ENCODE measurements at places on chromosomes 6 and 20.

DNA sequence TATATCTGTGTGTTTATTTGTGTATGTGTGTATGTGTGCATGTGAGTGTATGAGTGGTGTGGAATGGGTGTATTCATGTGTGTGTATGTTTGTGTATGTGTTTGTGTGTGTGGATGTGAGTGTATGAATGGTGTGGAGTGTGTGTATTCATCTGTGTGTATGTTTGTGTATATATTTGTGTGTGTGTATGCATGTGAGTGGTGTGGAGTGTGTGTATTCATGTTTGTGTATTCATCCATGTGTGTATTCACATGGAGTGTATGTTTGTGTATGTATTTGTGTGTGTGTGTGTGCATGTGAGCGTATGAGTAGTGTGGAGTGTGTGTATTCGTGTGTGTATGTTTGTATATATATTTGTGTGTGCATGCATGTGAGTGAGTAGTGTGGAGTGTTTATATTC lies 66.6 kb downstream of the PPP1R14C start:
- DNase-seq, result no peak

DNA sequence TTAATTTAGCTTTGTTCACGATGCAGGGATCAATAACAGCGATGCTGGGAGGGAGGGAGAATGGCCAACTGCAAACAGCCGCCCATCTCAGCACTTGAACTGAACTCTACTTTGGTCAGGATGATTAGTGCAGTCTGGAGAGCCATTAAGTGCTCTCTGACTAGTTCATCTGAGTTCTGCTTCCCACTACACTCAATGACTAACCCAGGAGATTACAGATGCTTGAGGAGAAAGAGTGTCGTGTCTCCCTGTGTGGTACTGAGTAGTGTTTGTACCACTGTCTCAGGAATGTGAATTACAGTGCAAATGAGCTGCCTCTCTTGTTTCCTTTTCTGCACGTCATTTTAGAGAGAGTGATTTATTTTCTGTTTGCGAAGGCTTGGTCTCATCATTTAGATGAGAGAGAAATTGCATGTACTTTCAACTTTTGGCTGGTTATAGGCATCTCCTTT lies 23.5 kb downstream of the CARMIL1 start:
- DNase-seq, result no peak

DNA sequence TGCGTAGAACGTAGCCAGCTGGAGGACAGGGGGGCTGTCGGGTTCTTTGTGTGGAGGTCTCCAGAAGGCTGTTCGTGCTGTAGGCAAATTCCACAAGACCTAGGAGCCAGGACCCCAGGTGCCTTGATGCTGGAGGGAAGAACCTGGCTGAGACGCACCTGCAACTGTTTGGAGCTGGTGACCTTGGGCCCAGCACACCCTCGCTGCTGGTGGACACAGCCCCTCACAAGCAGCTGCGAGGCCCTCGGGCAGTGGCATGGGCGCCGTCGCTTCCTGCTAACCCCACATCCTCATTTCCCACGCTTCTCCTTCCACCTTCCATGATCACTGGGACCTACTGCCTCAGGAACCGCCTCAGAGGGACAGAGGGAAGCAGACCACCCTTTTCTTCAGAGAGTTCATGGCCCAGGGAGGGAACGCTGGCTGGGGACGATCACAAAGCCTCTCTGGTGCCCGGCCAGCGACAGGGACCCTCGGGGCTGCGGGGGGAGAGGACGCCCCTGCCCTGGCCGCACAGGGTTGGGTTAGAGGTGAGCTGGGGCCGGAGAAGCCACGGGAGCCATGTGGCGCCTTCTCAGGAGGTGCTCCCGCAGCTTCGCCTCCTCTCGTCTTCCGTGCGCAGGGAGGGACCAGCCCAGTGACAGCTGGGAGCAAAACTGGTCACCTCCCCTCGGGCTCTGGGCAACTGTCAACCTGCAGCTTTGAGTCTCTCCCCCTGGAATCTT lies 18.4 kb downstream of the DLL1 start:
- DNase-seq, result no peak

- DNase-seq, result no peak
Observed at GRCh38 chr6:16651871-16652270, 109.4 kb downstream of the ATXN1 start.

DNA sequence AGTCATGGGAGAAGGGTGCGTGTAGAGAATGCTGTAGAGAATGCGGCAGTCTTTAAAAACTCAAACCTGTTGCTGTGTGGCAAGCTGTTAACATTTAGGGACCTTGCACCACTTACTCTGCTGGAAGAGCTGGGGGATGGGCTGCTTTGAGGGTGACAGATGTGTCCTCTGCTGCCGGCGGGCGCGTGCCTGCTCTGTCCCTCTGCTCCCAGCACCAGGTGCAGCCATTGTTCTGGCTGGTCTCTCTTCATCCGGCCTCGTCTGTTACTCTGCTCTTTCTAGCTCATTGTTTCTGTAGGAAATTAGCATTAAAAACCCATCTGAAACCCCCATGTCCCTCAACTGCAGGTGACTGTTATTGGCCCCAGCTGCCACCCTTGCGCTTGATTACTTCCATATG lies 78.5 kb downstream of the CBFA2T2 start:
- DNase-seq, result no peak

DNA sequence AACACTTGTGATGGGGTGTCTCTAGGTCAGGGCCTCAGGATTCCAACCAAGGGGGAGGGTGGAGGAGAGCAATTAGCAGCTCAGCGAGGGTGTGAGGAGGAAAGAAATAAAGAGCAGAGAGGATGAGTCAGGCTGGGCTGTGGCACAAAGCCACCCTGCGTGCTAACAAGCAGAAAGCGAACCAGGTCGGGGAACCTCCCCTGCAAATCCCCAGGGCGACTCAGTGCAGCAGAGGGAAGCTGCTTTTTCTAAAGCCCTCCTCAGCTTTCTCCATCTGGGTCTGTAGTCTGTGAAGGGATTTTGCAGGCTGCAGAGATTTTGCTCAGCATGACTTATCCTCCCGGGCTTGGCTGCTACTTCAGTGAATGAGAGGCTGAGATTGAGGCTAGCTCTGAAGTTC lies 6.6 kb upstream of the SPO11 start:
- DNase-seq, result no peak

GRCh38 chr6:139919107-139920026 lies 544.9 kb upstream of the CITED2 start:
- no peak for DNase-seq

GRCh38 chr6:98844244-98845210 lies 10.2 kb downstream of the POU3F2 start:
- no peak for DNase-seq

- no peak for DNase-seq
Observed at GRCh38 chr20:41167481-41168253, 30.3 kb downstream of the PLCG1 start.

GRCh38 chr20:1816384-1817381 lies 78.5 kb upstream of the SIRPA start:
- no peak for DNase-seq

- no peak for DNase-seq
Observed at GRCh38 chr6:18530201-18530600, 143.1 kb downstream of the RNF144B start.

- DNase-seq, result no peak
Observed at GRCh38 chr6:1309366-1309765, 2.5 kb upstream of the FOXQ1 start.

DNA sequence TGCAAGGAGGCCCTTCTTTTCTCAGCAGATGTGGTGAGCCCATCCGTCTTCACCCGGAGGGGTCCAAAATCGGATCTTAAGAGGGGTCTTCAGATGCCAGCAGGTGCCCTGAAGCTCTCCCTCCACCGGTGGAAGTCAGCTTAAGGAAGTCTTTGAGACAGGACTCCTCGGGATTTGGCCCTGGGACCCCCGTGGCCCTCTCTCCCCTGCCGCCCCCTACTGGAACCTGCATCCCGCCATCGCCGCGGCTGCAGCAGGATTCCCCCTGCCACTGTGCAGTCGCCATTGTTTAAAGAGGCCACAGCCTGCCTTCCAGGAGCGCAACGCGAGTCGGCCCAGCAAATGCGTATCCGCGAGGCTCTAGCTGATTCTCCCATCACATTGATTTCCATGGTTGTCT lies 292.5 kb upstream of the ZNF337 start:
- no peak for DNase-seq

- no peak for DNase-seq
Observed at GRCh38 chr20:41938353-41938752, 320.2 kb upstream of the CHD6 start.

DNA sequence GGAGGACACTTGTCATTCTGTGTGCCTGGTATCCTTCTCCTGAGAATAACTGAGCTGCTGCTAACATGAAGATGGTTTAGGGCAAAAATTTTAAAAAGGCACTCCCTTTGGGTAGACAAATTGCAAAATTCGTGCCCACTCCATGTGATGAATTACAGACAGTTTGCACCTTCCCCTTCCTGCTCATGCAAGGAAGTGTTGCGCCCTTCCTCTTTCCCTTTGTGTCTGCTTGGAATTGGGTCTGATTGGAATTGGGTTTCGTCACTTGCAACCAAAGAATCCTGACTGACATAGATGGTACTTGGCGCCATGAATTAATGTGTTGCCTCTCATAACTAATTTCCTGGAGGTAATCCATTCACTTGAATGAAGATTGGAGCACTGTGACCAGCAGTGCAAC lies 62.3 kb upstream of the SHLD1 start:
- no peak for DNase-seq

DNA sequence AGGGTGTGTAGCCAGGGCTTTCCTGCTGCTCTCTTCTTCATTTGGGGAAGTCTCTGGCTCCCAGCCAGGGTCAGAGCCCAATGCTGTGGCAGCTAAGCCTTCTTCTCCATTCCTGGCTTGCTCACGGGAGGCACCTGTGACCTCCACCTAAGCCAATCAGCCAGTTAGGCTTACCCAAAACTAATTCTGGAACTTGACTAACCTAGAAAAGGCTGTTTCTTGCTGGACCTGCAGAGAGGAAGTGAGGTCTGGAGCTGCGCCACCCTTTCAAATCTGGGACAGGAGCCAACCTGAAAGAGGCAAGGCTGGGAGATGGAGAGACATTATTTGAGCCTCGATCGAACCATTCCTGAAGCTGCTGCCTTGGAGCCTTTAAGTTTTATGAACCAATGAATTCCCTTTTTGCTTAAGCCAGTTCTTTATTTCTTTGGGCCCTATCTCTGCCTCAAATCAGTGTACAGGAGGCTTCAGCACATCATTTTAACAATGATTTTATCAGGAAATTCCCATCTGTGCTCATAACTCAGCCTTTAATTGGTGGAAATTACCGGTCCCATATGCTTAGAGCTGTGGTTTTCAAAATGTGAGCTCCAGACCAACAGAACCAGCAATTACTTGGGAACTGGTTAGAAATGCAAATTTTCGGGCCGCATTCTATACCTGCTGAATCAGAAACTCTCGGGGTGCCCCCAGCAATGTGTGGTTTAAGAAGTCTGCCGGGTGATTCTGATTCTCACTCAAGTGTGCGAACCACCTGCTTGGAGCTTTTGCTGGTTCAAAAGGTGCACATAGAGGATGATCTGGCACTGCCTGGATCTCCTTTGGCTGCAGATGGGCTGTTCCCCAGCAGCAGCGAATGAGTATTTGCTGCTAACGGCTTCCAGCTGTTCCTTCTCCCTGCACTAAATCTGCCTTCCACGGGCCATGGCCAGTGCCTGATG lies 97.4 kb upstream of the RNF24 start:
- DNase-seq, result no peak

All from activated naive CD4-positive, alpha-beta T cell treated with anti-CD3 and anti-CD28 coated beads, Interleukin-2, amount 50 U/mL, for 16 hours (primary cell).